ENCODE measurements at places on chromosomes 5 and 9.

GRCh38 chr5:130762031-130762430 is 403.0 kb downstream of the HINT1 start:
- no peak for DNase-seq

- no peak for DNase-seq
Observed at GRCh38 chr9:100852088-100852487, 176.4 kb upstream of the PLPPR1 start.

DNA sequence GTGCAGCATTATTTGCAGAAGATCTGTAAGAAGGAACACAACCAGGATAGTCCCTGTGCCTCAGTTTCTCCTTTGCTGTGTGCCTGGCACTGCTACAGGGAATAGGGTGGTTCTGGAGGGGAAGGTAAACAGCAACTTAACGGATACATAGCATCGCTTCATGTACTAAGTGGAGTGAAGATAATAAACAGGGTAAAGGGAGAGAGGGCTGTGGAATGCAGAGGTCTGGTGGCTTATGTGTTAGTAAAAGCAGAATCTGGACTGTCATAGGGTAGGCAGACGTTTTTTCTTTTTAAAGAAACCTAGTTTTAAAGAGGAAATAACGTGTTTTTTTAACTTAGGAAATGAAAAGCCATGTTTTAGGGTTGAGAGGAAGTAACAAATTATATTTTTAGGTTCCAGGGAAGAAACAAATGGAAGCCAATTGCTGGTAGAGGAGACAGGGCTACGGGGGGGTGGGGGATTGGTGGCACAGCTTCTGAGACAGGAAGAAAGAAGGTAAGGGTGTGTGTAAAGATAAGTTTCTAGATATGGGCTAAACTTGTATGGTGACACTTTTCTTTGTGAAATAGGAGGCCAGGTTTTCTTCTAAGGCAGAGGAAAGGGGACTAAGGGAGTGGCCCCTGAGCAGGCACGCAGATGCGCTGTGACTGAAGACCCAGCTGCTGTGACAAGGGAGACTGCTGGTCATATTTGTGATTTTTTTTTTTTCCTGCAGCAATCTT is 1.3 kb downstream of the GNG10 start:
- no peak for DNase-seq

GRCh38 chr9:124399323-124399967 is 15.8 kb downstream of the PSMB7 start:
- no peak for DNase-seq

DNA sequence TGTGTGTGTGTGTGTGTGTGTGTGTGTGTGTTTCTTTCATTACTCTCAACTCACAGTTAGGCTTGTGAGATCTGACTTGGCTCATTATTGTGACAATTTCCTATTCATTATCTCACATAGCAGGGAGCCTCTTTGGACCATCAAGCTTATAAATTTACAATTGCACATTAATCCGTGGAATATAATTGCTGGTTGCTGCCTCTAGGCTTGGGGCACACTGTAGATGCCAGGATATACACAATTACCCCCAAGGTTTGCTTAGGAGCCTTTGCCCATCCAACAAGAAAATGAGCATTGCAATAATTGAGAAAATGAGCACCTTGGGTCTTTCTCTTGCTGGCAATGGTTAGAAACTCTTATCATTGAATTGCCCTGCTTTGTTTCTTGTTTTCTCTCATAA is 161.6 kb upstream of the DMRTA1 start:
- no peak for DNase-seq

DNA sequence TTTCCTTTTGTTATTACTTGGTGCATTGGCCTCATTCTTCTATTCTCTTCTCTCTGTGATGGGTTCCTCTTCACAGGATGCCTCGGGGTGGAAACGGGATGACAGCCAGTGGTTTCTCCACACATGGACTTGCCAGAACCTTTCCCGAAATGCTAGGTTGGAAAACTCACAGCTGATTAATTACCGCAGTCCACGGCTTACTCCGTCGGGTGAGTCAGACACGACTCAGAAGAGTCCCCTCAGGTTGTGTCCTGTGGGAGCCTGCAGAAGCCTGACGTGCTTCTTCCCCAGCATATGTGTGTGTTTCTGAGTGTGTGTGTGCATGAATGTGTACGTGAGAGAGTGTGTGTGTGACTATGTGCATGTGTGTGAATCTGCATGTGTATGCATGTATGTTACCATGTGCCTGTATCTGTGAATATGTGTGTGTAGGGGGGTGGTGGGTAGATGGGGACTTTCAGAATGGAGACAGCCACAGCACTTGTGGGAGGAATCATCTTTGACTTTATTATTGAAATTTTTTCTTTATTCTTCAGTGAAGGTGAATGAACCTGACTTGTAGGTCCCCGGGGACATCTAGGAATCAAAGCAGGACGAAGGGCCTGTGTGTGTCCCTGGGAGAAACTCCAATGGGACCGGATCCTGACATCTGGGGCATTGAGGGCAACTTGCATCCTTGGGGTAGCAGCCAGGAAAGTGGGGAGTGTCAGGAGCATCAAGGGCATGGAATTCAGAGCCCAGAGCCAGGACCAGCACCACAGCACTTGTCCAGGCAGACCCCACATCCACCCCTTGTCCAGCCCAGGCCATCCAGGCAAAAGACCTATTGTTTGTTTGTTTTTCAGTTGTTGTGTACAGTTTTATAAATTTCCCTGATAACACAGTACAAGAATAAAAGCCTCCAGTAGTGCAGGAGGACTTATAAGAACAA is 21.9 kb upstream of the MED10 start:
- no peak for DNase-seq

DNA sequence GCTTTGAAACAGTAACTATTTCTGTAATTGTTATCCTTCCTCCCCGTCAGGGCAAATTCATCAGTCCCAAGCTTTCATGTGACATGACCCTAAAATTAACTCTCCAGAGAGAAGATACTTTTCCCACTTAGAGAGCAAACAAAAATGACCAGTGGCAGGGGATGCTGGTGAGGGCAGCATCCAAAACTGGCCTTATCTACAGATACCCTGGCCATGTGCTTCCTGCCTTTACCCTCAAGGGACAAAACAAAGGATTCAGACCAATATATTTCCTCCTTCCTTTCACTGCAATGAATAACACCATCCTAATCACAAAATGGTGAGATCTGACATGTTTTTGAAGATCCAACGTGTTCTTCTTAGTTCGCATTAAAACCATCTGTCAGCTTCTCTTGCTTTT is 267.2 kb downstream of the MAN2A1 start:
- no peak for DNase-seq

GRCh38 chr5:139512786-139513390 is 30.3 kb upstream of the STING1 start:
- no peak for DNase-seq

DNA sequence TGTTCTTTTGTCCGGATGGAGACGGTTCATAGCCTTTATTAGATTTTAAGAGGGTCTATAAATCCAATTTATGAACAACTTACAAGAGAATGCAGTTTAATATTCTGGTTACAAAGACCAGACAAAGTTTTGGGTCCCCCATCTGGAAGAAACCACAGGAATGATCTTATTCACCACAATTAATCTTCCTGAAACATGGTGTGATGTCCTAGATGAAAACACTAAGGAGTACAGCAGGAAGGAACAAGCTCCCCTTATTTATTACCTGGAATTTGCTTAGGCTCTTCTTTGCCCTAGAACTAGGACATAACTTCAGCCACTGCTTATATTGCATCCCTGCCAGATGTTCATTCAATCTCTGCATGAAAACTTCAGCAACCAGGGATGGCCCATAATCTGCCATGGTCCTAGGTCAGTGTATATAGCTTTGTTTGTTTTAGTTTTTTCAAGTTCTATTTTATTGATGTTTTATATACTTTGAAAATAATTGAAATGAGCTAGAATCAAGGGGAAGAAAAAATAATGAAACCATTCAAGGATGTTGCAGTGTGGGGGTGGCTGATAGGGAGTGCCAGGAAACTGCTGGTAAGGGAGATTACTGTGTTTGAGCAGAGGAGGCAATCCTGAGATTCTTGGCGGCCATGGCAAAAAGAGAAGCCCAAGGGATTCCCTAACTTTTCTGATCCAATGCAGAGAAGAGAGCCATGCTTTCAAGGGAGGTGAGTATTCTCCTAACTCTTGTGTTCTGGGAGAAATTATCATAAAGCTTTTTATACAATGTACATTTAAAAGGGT is 16.8 kb downstream of the TXNDC8 start:
- DNase-seq = no peak

- no peak for DNase-seq
Observed at GRCh38 chr9:102253099-102253498, 514.7 kb upstream of the GRIN3A start.
